ENCODE measurements at places on chromosomes 11 and 22.

GRCh38 chr11:123580137-123580536, 74.3 kb downstream of the SCN3B start:
- no peak for DNase-seq

DNA sequence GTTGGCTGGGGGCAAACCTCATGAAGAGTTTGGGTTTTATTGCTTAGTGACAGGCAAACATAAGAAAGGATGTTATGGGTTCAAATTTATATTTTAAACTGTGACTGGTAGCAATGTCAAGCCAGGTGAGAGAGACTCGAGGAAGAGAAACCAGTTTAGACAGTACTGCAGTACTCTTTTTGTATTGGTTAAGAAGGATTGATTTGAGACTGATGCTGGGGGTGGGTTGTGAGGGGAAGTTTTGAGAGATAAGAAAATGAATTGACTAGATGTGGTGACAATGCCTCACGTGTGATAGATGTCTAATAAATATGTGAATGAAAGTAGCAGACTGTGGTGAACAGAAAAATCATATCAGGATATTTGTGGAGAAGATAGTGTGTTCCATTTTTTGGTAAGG, 142.4 kb downstream of the DDX10 start:
- no peak for DNase-seq

GRCh38 chr11:44399968-44400367, 90.0 kb upstream of the ALX4 start:
- no peak for DNase-seq

GRCh38 chr22:49014227-49015201, 813.2 kb downstream of the BRD1 start:
- DNase-seq: no peak

GRCh38 chr22:31136711-31137110, 3.6 kb downstream of the PLA2G3 start:
- DNase-seq: no peak

GRCh38 chr22:28220626-28221363, 301.7 kb upstream of the PITPNB start:
- DNase-seq: no peak

Measured in GM23338 (cell line).